ENCODE measurements at places on chromosomes 12 and 14. TPM values are rescaled to one million over a fixed set of nuclear protein-coding genes. Genes with fewer than 3 reads are reported as not detected.

OR6C2 gene
- not detected for polyA plus RNA-seq

GPR135 gene
- 0.32 TPM for polyA plus RNA-seq

TEX52 gene
- not detected for polyA plus RNA-seq

CCDC38 gene
- 0.05 TPM for polyA plus RNA-seq

IGFBP6 gene
- polyA plus RNA-seq, result 0.80 TPM

FAM90A1 gene
- polyA plus RNA-seq, result 0.51 TPM

FOXN4 gene
- not detected for polyA plus RNA-seq

KRT7 gene
- 17.8 TPM for polyA plus RNA-seq

NUDT4 gene
- polyA plus RNA-seq, result 27.0 TPM

VRTN gene
- not detected for polyA plus RNA-seq

CCDC198 gene
- polyA plus RNA-seq, result 1.9 TPM

TBX5 gene
- not detected for polyA plus RNA-seq

SMARCD1 gene
- 13.5 TPM for polyA plus RNA-seq

PZP gene
- not detected for polyA plus RNA-seq

PTPN11 gene
- 68.4 TPM for polyA plus RNA-seq

PTHLH gene
- not detected for polyA plus RNA-seq
